ENCODE measurements at places on chromosomes 1 and 21. TPM values are rescaled to one million over a fixed set of nuclear protein-coding genes. Genes with fewer than 3 reads are reported as not detected.
A peak's percentile ranks its signal among the peaks of the same experiment; 100 is the strongest.

The TTC22 gene
- 0.31 TPM for total RNA-seq

The SLC25A24 gene
- 16.5 TPM for total RNA-seq

The GABPA gene
- total RNA-seq, result 16.8 TPM

The TSPEAR gene
- total RNA-seq, result 1.6 TPM

The EMC1 gene
- total RNA-seq, result 32.4 TPM

The AGMAT gene
- total RNA-seq, result not detected

The CFAP107 gene
- not detected for total RNA-seq

The UBE2U gene
- not detected for total RNA-seq

The STX12 gene
- 30.5 TPM for total RNA-seq

The CR1L gene
- total RNA-seq, result not detected

The TAF12 gene
- 15.6 TPM for total RNA-seq

The NTMT2 gene
- 3.5 TPM for total RNA-seq

The ABCA4 gene
- 0.21 TPM for total RNA-seq

The HRNR gene
- total RNA-seq, result not detected

GRCh38 chr1:246724731-246725095 lies 504 bp downstream of the SCCPDH start:
- no peak for DNase-seq

DNA sequence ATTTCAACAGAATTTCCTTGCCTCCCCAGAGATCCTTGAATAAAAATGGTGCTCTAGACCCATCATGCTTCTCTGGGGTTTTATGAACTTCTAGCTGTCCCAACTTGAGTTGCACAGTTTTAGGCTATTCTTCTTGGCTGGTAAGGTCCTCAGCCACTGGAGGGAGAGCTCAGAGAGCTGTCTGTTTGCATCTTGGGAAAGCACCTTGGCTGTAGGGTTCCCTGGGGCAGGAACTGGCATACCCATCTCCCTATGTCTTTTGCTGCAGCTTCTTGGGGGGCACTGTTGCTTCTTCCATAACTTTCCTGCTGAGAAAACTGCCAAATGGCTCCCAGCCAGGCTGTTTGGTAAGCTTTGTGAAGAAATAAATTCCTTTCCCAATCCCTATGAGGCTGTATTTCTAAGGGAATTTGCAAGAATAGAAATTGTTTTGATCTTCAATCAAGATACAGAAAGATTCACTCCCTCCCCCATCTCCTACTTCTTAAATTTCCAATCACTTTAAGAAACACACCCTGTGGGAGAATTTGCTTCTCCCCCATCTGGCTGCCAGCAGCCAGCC lies 8.2 kb upstream of the FMOD start:
- DNase-seq, result peak; percentile 50

DNA sequence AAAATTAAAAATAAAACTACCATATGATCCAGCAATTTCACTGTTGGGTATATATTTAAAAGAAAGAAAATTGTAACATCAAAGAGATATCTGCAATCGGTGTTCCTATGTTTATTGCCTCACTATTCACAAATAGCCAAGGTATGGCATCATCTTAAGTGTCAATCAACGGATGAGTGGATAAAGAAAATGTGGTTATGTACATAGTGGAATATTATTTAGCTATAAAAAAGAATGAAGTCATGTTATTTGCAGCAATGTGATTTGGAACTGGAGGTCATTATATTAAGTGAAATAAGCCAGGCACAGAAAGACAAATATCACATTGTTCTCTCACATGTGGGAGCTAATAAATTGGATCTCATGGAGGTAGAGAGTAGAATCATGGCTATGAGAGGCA lies 76.3 kb downstream of the RD3 start:
- DNase-seq, result no peak

- DNase-seq, result no peak
Measured at GRCh38 chr21:45549626-45550463, 7.6 kb upstream of the SLC19A1 start.

DNA sequence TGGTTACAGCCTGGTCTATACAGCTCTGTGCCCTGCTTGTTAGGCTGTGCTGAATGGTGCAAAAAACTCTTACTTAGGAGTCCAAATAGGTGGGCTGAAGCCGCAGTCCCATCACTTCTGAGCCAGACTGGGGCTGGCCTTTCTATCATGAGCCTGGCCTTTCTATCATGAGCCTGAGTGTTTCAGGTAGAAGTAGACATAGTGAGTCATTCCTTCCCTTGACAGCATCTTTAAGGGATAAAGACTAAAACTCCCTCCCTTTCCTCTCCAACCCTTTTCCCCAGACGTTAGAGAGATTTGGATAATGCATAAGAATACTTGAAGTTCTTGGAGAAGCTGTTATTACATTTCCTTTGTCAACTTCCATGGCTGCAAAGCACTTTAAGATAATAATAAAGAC lies 46.5 kb upstream of the PARP1 start:
- no peak for DNase-seq

DNA sequence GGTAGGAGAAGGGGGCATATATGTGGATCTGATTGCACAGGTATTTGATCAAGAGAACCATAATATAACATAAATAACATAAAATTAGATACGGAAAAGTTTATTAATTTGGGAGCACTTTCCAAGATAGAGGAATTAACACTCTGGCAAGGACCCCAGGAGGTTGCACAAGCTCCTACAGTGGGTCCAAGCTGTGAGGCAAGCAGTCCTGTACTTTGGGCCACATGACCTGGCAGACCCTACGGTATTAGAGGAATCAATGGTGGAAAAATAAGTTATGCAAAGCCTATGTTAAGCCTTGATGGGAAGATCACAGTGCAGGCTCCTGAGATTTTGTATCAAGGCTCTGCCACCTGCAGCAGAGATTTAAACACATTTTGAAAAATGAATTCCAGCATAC lies 220.1 kb downstream of the COL24A1 start:
- peak; percentile 52 for DNase-seq

DNA sequence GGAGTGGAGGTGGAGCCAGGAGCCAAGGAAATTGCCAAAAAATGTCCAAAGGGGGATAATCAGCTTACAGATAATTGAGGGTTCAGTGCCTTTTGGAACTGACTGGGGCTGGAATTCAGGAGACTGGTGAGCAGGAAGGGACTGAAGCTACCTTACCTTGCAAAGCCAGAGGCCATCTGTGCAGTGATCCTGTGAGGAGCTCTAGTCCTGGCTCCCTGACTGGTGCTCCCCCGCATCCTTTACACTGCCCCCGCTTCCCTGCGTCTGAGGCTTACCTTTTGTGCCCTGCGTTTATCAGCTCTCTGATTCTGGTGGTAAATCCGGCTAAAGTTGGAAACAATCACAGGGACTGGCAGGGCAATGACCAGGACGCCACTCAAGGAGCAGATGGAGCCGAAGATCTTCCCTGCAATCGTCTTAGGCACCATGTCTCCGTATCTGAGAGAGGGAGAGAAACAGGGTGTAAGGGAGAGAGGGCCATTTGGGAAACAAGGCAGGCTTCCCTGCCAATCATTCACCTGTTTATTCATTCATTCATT lies 31.0 kb downstream of the DDX20 start:
- no peak for DNase-seq

- no peak for DNase-seq
Measured at GRCh38 chr1:34621916-34622315, 132.9 kb upstream of the GJB5 start.

GRCh38 chr1:219563568-219563967 lies 49.3 kb downstream of the ZC3H11B start:
- no peak for DNase-seq

GRCh38 chr21:44049182-44049581 lies 37.1 kb downstream of the TRAPPC10 start:
- no peak for DNase-seq

- DNase-seq, result no peak
Measured at GRCh38 chr1:110428946-110429345, 21.5 kb upstream of the LAMTOR5 start.

DNA sequence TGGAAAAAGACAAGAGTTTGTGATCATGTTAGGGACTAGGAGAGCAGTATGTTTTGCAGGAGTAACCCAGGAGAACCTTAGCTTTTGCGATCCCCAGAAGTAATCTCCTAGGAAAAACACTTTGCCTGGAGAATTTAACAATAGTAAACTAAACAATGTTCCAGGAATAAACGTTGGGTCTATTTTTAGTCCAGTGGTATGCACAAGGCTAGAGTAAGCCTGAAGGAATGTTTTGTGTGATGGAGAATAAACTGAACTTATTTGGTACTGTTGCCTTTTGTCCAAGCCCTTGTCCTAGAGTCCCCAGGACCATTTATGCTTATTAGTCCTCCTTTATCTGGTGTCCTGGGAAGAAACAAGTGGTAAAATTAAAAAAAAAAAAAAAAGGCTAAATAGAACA lies 28.7 kb upstream of the RGS5 start:
- DNase-seq, result no peak

GRCh38 chr1:65881067-65881594 lies 88.4 kb downstream of the PDE4B start:
- no peak for DNase-seq

DNA sequence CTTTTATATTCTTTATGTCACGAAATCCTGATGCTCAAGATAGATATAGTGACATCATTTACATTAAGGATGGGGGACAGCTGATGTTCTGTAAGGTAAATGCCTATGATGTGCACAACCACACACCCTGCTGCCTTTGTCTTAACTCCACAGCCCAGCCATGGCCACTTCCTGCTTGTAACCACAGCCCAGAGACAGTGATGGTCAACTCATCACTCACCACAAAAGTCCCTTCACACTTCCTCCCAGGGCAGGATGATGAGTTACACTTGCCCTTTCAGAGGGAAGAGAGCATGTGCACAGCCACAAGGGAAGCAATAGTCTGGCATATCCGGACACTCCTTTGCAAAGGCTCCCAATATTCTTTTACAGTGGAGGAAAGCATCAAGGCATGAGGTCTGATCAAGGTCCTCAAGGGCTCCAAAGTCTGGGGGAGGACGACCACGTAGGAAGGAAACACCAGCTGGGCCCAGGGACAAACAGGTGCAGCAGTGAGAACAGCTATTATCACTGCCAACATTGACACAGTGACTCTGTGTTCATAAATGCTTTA lies 53.8 kb downstream of the PLPP3 start:
- DNase-seq, result no peak
